ENCODE measurements at places on chromosomes 5 and 9.

- DNase-seq: no peak
Measured at GRCh38 chr5:124995421-124995820, 249.0 kb upstream of the ZNF608 start.

DNA sequence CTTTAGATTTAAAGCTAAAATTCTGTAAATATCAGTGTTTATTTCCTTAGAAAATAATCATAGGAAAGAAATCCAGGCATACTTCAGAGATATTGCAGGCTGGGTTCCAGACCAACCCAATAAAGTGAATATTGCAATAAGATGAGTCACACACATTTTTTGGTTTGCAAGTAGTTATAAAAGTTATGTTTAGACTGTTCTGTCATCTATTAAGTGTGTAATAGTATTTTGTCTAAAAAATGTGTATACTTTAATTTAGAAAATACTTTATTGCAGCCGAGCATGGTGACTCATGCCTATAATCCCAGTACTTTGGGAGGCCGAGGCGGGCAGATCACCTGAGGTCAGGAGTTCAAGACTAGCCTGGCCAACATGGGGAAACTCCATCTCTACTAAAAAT, 6.9 kb upstream of the RIC1 start:
- DNase-seq: no peak

DNA sequence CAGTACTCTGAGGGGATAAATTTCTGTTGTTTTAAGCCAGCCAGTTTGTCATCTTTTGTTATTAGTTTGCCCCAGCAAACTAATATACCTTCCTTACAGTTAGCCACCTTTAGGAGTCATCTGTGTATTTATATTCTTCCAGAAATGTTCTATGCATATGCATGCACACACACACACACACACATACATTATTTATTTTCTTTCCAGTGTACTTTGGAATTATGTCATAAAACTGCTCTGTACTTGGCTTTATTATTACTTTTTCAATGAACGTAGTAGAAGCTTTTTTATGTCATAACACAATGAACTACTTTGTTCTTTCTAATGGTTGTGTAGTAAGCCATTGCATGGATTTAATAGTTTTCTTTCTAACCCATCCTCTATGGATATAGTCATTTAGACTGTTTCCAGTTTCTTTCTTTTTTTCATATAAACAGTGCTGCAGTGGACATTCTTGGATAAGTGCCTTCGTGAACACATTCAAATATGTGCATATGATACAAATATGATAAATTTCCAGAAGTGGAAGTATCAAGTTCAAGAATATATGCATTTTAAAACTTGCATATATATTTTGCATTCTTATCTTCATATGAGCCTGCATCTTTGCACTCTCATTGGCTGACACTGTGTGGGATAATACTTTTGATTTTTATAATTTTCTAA, 26.6 kb upstream of the DAB2 start:
- no peak for DNase-seq

DNA sequence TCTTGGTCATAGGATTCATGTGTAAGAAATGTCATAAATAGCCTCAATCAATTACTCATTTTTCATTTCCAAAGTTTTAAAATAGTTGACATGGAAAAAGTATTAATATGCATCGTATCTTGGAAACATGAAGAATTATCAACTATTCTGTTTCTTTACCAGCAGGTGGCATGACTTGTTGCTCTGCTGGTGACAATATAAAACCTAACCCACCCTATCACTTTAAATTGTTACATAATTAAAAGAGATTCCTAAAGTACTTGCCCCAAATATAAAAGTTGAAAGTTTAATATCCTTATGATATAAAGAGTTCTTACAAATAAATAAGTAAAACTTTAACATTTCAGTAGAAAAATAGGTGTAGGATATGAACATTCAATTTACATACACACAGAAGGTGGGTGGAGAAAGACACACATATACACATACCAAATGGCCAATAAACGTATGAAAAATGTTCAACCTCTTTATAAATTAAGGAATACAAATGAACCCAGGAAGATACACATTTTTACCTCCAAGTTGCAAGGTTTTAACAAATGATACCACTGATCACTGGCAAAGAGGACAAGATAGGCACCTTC, 30.6 kb downstream of the MAP1B start:
- DNase-seq: no peak

DNA sequence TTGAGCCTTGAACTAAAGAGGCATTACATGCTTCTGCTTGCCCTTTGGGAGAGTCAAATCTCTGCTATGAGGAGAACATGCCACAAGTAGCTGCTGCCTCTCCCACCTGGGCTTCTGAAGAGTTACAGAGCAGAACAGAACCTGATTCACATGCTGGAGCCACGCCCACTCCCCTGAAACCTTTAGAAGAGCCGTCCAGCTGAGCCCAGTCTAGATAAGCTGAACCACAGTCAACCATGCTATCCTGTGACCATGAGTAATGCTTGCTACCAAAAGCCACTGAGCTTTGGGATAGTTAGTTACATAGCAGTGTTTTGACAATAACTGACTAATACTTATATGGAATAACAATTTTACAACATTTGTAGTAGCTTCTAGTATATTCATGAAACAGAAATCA, 111.0 kb upstream of the VCAN start:
- no peak for DNase-seq

DNA sequence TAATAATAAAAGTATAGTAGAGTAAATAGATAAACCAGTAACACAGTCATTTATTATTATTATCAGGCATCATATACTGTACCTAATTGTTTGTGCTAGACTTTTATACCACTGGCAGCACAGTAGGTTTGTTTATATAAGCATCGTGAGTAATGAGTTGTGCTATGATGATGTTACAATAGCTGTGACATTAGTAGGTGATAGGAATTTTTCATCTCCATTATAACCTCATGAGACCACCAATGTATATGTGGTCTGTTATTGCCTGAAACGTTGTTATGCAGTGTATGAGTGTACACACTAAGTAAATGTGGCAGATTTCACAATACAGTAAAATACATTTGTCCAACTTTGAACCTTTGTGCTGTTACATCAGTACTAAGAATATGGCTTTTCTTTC, 72.7 kb upstream of the SPATA31D4 start:
- no peak for DNase-seq
